Stimulated activated CD4-positive, alpha-beta T cell treated with anti-CD3 and anti-CD28 coated beads, Interleukin-1b, Interleukin-23, amount 100 ng/mL, for 1 hour (primary cell): ENCODE measurements at places on chromosomes 13 and 19.

- no peak for DNase-seq
Measured at GRCh38 chr13:114198556-114198955, 19.5 kb downstream of the CFAP97D2 start.

DNA sequence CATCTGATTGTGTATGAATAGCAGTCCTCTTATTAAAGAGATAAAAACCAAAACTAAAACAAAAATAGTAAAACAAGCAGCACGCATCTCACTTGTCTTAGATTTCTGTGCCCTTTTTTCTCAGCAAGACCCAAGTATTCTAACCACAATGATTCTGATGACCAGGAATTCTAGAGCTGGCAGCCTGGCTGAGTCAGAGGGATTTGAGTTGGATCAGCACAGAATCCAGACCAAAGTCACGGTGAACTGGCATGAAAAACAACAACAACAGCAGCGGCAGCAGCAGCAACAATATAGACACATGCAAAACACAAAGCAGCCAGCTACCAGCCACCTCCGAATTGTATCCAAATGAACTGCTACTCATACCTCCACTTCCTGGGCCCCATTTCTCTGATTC, 360.5 kb downstream of the KCNRG start:
- DNase-seq = no peak

DNA sequence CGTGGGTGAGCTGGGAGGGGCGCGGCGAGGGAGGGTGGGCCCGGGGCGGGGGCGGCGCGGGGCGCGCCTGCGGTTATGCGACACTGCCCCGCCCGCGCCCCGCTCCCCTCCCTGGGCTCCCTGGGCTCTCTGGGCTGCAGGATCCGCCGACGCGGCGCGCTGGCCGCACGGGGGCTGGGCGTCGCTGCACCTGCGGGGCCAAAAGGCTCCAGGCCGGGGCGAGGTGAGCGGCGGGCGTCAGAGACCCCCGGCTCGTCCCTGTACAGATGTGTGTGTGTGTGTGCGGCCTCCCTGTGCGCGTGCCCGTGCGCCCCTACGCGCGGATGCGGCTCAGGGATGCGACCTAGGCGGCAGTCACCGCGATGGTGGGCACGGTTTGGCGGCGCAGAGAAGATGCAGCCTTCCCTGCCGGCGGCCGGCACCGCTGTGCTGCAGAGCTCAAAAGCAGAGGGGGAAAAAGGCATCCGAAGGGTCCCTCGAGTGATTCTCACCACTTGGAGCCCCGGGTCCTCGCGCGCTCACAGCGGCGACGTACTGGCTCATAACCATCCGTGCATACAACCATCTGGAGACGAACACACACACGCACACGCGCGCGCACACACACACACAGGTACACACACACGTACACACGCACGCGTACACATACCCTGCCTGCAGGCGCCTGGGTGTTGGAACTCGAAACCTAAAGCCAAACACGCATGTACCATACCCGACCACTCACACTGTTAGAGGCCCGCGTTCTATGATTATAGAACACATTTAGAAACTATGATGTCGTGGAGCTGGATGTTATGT, 709 bp downstream of the ATP8A2 start:
- no peak for DNase-seq

DNA sequence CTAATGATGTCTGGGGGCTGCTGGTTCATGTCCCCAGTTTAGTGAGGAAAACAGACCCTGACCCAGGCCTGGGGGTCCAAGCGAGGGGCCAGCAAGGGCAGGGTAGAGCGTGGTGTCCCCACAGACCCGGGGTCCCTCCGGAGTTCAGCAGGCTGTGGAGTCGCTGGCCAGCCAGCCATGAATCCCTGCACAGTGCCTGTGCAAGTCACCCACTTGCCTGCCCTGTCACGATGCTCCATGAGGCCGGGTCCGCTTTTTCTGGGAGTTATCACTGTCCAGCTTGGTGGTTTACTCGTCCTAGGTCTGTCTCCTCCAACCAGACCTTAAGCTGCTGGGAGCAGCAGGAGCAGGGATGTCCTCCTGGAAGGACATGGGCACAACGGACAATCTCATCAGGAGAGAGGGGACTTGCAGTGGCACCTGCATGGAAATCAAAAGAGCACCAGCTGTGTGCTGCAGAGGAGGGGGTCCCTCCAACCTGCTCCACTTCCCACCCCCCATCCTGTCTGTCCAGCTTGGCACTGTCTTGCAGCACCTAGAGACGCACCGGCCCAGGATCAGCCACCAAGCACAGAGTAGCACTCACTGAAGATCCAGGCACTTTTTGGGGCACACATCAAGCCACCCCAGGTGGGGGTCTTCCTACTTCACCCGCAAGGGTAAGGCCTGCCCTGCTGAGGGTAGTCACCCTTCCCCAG, 121.8 kb downstream of the URI1 start:
- DNase-seq = no peak

DNA sequence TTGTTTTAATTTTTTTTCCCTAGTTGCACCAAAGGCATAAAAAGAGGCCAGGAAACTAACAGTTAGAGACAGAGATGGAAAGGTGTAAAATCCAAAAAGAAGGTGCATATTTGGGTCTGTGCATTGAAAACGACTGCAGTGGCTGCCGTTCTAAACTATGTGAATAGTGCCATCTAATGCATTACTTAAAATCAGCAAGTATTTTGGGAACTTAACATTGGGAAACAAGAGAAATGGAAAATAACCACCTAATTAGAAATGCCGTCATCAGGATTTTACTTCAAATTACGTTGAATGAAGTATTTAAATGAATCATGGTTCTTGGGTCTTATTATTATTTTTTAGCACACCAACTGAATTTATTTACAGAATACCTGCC, 189.5 kb upstream of the MIR17HG start:
- DNase-seq = no peak

- DNase-seq = no peak
Measured at GRCh38 chr19:49997709-49998108, 27.5 kb downstream of the VRK3 start.

GRCh38 chr13:28641600-28641926, 17.4 kb upstream of the POMP start:
- no peak for DNase-seq

- DNase-seq = no peak
Measured at GRCh38 chr19:49398001-49398615, 10.1 kb downstream of the KASH5 start.

GRCh38 chr19:4521170-4521887, 3.0 kb upstream of the PLIN4 start:
- DNase-seq = no peak

DNA sequence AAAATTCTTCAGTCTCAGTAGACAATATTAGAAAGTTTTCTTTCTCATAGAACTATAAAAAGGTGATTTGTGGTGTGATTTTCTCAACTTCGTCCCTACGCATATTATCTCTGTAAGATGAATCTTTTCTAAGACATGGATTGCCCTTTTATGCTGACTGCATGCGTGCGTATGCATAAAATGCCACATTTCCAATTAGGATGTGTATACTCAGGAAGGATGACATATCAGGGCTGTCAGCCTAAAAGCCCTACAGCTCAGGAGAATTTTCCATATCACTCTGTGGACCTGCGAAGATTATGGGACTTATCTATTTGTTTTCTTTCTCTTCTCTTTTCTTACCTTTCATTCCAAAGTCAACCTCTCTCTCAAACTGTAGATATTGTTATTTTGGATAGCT, 166.5 kb upstream of the GPC6 start:
- DNase-seq = no peak

DNA sequence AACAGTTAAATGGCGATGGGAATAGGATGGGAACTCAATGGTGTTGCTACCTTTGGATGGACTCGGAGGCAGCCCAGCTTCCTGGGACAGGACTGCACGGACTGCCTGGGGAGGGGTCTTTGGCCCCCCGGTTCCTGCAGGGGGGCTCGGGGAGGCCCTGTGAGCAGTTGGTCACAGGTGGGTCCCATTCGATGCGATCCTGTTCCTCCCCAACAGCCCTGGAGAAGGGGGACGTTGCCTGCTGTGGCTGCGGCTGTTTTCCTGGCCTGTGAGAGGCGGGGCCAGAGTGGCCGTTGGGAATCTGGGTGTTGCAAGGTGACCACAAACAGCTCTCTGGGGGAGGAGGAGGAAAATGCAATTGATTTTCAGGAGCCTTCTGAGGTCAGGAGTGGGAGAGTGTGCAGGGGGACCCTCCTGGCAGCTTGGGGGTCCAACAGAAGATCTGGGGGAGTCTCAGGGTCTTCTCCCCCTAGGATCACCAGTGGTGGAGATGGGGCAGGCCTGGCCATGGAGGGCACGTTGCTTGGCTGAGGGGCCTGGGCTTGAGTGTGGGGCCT, 1.9 kb upstream of the PLPPR3 start:
- DNase-seq = no peak

DNA sequence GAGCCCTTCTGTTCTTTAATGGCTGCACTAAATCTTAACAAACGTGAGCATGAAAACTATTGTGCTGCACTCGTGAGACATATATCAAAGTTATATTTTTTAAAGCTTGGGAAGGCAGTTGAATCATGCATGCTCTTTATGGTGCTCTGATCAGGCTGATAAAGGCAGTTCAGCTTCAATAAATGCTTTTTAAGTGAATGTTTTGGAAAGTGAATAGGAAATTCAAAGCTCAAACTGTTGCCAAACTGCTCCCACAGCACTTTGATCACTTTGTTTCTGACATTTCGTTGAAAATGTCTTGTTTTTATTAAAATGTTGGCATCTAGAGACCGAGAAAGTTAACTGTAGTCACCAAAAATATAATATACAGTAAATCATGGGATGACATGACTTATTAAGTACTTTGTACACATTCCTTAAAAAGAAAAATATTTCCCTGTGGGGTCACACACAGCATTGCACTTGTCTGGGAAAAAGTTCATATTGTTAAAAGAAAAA, 625.7 kb upstream of the PCDH9 start:
- no peak for DNase-seq

GRCh38 chr19:5136073-5136855, 167.4 kb downstream of the KDM4B start:
- DNase-seq = no peak
